H7 (cell line): ENCODE measurements at places on chromosomes 5 and 9. TPM values are rescaled to one million over a fixed set of nuclear protein-coding genes. Genes with fewer than 3 reads are reported as not detected.

SLC22A4 gene
- total RNA-seq: 0.17 and 0.81 TPM in 2 replicates

TOR1B gene
- 17.9 and 18.2 TPM in 2 replicates for total RNA-seq

SPATA31C1 gene
- 0.03 and 0.07 TPM in 2 replicates for total RNA-seq

CD274 gene
- 0.26 TPM in 1 of 2 replicates, not detected in the other for total RNA-seq

TTC23L gene
- 0.55 and 1.4 TPM in 2 replicates for total RNA-seq

TAF11L10 gene
- total RNA-seq: not detected in 2 replicates

TMOD1 gene
- total RNA-seq: 0.52 and 1.9 TPM in 2 replicates

LVRN gene
- 0.15 and 1.2 TPM in 2 replicates for total RNA-seq

GRXCR2 gene
- total RNA-seq: not detected in 2 replicates

GRCh38 chr5:8788246-8788645, 757.6 kb downstream of the SEMA5A start:
- DNase-seq: no peak

DNA sequence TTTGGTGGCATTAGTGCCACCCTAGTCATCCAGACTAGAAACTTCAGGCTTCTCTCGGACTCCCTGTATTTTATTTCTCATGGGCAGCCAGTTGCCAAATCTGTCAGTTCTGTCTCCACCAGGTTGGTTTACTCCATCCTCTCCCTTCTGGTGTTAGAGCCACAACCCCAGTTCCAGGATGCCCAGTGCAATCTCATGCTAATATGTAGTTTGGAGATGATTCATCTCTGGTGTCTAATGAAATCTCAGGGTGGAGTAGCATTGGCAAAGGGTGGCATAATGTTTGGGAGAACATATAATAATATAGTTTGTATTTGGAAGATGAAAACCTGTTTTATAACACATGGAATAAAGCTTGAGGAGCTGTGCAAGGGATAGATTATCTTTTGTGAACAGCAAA, 30.2 kb downstream of the SLC46A2 start:
- DNase-seq: no peak

- DNase-seq: no peak
Measured at GRCh38 chr5:135857630-135858311, 23.3 kb downstream of the SLC25A48 start.

DNA sequence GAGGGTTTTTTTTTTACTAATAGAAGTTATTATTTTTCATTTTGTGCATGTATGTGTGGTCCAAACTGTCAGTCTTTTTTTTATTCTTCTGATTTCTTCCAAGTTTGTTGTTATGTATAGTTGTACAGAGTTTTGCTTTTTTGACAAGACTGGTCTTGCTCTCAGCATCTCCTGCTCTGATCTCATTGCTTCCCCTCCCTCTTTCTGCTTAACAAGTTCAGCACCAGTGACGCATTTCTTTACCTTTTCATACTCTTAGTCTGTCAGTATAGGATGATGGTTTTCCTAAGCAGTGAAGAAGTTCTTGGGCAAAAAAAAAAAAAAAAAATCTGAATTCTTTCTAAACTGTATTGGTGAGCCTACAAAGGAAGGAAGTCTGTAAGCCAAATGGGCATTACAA, 135.1 kb downstream of the CD180 start:
- no peak for DNase-seq

- peak; percentile 54 for DNase-seq
Measured at GRCh38 chr5:179409806-179410205, 64.5 kb upstream of the ADAMTS2 start.

DNA sequence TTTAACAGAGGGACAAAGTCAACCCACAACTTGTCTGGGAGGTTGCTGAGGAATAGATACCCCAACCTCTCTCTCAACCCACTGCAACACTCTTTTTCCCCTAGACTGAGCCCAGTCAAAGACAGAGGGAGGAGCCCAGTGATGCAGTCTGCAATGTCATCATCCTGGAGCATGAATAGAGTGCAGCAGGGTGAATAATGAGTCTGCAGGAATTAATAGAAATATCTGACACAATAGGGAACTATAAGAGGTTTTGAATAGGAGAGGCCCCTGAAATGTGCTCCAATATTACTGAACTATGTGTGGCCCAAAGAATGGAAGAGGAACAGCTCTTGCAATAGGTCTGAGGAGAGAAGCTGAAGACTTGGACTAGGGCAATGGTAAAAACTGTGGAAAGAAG, 59.1 kb downstream of the PDCD1LG2 start:
- DNase-seq: no peak

DNA sequence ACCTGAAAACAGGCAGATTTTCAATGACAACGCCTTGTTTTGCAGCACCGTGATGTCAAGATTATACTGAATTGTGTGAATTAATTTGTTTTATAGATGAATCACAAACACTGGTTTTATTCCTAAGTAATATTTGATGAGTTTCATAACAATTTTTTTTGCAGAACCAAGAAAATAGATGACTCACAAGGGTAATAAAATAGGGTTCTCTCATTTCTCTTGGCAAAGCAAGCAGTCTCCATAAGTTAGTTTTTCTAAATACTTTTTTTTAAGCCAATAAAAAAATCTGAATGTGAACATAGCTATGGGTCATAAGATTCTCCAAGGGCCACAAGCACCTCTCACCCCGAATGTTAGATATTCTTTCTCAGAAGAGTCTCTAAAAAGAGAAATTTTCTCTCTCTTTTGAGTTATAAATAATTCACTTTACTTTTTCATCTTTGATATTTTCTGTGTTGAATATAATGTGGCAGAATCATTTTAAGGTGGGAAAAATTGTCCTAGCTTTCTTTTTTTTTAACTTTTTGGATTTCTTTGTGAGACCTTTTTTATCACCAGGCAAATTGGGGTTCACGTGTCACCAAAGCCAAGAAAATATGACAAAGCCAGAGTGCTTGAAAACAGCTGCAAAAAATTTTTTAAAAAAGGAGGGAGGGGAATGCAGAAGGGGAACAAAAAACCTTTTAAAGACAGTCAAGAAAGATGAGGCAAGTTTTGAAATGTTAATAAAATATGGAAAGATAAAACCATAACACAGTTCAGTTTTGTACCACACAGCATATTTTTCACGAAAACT, 174.6 kb upstream of the DAPK1 start:
- no peak for DNase-seq

GRCh38 chr9:13791816-13792215, 512.3 kb upstream of the MPDZ start:
- no peak for DNase-seq

- DNase-seq: no peak
Measured at GRCh38 chr5:112929336-112930081, 7.5 kb upstream of the REEP5 start.

GRCh38 chr9:133359399-133360175, 3.2 kb downstream of the SURF2 start:
- DNase-seq: peak; percentile 90

DNA sequence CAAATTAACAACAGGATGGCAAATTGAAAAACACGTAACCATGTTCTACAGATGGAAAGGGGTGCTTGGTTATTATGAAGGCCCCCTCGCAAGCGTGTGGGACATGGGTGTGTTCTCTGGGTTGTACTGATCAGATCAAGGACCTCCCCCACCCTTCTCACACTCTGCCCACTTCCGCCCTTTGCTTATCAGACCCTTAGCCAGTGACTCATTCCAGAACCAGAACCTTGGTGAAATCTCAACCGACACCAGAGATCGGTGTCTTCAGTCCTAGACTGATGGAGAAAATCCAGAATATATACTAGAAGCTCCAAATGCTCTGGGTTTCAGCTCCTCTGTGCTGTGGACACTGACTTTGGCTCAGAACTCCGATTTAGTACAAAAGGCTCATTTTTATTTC, 64.9 kb downstream of the PTTG1 start:
- no peak for DNase-seq

DNA sequence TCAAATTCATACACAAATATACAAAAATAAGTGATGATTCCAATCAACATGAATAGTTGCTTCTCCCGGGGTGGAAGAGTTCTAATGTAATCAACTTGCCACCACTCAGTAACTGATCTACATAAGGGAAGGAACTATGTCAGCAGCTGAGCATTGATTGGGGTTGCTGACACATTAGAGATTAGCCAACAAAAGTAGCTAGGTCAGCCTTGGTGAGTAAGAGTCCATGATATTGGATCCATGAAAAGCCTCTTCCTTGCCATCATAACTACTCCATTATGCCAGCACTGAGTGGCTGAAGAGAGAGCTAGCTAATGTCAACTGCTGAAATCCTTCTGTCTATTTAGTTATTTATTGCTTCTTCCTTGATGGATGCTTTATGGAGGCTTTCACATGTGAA, 309.8 kb downstream of the NFIB start:
- no peak for DNase-seq

GRCh38 chr5:11038772-11039171, 277.7 kb upstream of the DAP start:
- no peak for DNase-seq

GRCh38 chr5:137264041-137264440, 235.1 kb downstream of the SPOCK1 start:
- DNase-seq: no peak

DNA sequence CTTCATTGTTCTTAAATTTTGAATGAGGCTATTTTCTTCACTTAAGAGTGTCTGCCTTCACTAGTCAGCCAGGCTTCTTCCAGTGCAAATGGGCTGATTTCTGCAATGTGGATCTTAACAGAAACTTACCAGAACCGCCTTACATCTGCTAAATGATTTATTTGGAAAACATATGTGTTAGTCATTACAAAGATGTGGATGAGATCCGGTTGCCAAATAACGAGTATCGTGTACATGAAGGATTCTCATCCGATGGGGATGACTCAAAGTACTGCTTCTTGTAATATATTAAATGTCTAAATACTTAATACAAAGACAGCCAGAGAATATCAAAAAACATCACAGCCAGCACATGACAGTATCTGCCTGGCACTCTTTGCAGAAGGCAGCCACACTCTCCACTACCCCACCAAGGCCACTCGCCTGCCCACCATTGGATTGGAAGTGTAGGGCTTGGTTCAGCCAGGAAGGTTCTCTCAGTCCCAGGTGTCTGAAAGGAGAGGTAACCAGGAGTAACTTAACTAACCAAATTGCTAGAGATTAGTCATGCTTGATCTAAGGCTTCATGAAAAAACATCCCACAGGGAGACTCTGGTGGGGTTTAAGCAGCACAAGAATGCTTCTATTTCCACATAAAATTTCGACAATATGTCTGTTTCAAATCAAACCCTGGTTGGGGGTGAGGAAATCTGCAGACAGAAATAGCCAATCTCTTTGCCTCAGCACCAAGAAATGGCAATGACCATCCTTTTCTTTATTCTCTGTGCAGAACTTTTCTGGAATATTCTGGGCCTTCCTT, 174.8 kb downstream of the GADD45G start:
- no peak for DNase-seq

DNA sequence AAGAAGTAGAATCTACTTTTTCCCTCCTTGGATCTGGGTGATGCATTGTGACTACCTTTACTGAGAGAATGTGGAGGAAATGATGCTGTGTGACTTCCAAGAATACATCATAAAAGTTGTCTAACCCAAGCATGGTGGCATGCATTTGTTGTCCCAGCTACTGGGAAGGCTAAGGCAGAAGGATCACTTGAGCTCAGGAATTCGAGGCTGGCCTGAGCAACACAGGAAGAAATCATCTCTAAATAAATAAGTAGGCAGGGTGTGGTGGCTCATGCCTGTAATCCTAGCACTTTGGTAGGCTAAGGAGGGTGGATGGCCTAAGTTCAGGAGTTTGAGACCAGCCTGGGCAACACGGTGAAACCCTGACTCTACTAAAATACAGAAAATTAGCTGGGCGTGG, 143.2 kb upstream of the VLDLR start:
- DNase-seq: no peak

- no peak for DNase-seq
Measured at GRCh38 chr5:149749481-149750365, 19.6 kb downstream of the PPARGC1B start.

GRCh38 chr5:95555553-95555952, 652 bp downstream of the ARSK start:
- no peak for DNase-seq

DNA sequence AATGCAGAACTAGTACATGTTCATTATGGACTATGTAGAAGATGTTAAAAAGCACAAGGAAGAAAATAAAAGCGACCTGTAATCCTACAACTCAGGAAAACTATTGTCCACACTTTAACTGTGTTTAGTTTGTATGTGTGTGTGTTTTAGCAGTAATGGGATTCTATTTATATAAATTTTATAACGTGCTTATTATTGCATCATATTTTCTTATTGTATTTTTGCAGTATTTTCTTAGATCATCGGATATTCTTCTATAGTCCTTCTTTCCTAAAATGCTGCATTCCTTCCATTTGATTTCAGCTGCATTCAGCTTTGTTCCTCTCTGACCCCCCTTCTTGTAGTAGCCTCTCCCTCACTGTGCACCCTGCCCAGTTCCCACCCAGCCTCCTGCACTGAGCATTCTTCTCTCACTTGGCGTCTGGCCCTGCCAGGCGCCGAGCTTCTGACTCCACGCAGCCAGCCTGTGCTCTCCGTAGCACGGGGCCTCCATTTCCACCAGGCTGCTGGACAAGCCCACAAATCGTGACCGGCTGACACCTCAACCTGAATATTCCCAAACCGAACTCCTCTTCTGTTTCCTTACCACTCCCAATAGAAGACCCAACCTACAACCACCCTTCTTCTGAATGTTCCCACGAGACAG, 39.9 kb downstream of the MVB12B start:
- no peak for DNase-seq

DNA sequence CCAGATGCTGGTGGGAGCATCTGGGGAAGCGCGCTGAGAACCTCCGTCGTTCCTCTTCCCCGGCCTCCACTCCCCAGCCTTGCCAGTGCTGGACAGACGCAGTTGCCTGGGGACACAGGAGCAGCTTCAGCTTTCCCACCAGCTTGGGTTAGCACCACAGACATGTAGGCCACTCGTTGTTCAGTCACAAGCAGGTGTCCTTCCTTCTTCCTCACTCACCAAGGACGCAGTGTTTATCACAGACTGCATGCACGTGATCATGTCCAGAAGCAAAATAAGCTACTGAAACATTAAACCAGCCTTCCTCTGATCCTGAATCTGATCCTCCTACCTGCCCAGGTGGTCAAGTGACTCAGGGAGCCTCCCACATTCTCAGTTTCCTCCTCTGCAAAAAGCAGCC, 232.9 kb downstream of the SYK start:
- DNase-seq: no peak

GRCh38 chr5:148267962-148268361, 632 bp upstream of the SPINK13 start:
- DNase-seq: no peak

GRCh38 chr9:18793122-18793521, 239.9 kb downstream of the SAXO1 start:
- DNase-seq: no peak

- no peak for DNase-seq
Measured at GRCh38 chr5:9497347-9497746, 48.5 kb downstream of the SEMA5A start.

- DNase-seq: no peak
Measured at GRCh38 chr5:107532169-107532878, 138.4 kb downstream of the EFNA5 start.

GRCh38 chr5:132389051-132389331, 19.5 kb downstream of the SLC22A5 start:
- no peak for DNase-seq
